ENCODE measurements at places on chromosomes 3 and 15.

GRCh38 chr3:117597865-117598264, 888.3 kb downstream of the TUSC7 start:
- DNase-seq, result no peak

- no peak for DNase-seq
These were observed 40.9 kb upstream of the CCR2 start for GRCh38 chr3:46312991-46313390.

DNA sequence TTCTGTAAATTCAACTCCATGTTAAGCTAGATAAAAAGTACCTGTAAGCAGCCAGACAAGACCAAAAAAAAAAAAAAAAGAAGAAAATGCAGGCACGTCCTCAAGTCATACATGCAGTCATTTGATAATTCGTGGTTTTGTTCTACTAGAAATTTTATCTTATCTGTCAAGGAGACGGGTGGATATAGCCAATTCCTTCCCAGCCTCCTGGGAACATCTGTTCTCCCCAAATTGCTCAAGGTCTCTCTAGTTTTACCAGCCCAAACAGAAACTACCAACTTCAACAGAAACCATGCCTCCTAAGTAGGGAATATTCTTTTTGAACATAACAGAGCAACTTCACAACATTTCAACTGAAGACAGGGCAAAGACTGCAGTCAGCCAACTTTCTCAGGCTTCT, 19.5 kb downstream of the RYK start:
- DNase-seq, result no peak

- no peak for DNase-seq
These were observed 1.7 kb downstream of the TJP1 start for GRCh38 chr15:29820394-29821154.
